ENCODE measurements at places on chromosomes 7 and 10. TPM values are rescaled to one million over a fixed set of nuclear protein-coding genes. Genes with fewer than 3 reads are reported as not detected.

Gene ADCYAP1R1
- under 0.01 TPM for total RNA-seq

Gene NRCAM
- total RNA-seq = 1.2 TPM

Gene UBTD1
- total RNA-seq = 31.5 TPM

Gene LEP
- not detected for total RNA-seq

Gene TMEM236
- 0.43 TPM for total RNA-seq

Gene PDE6C
- not detected for total RNA-seq

Gene FAM24B
- total RNA-seq = 0.76 TPM

Gene COX19
- 6.8 TPM for total RNA-seq

Gene RASA4B
- 3.8 TPM for total RNA-seq

Gene MSMB
- total RNA-seq = not detected

Gene PON3
- 0.11 TPM for total RNA-seq

Gene THSD7A
- 28.3 TPM for total RNA-seq

Gene PLAC9
- total RNA-seq = 2.4 TPM

Gene C10orf67
- total RNA-seq = under 0.01 TPM

Gene ABCA13
- total RNA-seq = not detected

Gene CYP3A5
- total RNA-seq = not detected

Gene HOXA7
- 2.5 TPM for total RNA-seq

Gene ZCWPW1
- 1.2 TPM for total RNA-seq

Gene BHLHA15
- 0.87 TPM for total RNA-seq

Gene ATRNL1
- total RNA-seq = 1.4 TPM

Gene OR6B1
- not detected for total RNA-seq

Gene CAMK2B
- total RNA-seq = not detected

Gene NPTX2
- total RNA-seq = 18.9 TPM

Gene TACC2
- total RNA-seq = 2.8 TPM

Gene C1QL3
- 2.3 TPM for total RNA-seq

Gene MAGI2
- 0.60 TPM for total RNA-seq

Gene FXYD4
- not detected for total RNA-seq

Gene CHST15
- 73.1 TPM for total RNA-seq

Gene HEPACAM2
- total RNA-seq = not detected

Gene TBX20
- not detected for total RNA-seq

Gene ZNF853
- 5.2 TPM for total RNA-seq

Gene NEUROG3
- not detected for total RNA-seq

Gene COL13A1
- total RNA-seq = 0.98 TPM

Gene OR2A42
- not detected for total RNA-seq

Gene CBLL1
- total RNA-seq = 10.2 TPM

Gene TAS2R4
- total RNA-seq = 0.33 TPM

Gene ACTL6B
- total RNA-seq = not detected

Gene CYTH3
- total RNA-seq = 17.5 TPM

Gene NDUFA5
- total RNA-seq = 39.0 TPM

Gene CHST3
- total RNA-seq = 8.0 TPM

Gene SPRN
- not detected for total RNA-seq
